Right ventricle myocardium inferior (tissue), 1 donor: ENCODE measurements at places on chromosomes 6 and 20. TPM values are rescaled to one million over a fixed set of nuclear protein-coding genes. Genes with fewer than 3 reads are reported as not detected.

Gene DNMT3B
- 0.32 TPM for total RNA-seq

GRCh38 chr6:40822619-40823018 is 216.4 kb downstream of the UNC5CL start:
- DNase-seq: no peak

GRCh38 chr20:32908334-32909292 is 49.9 kb downstream of the EFCAB8 start:
- no peak for DNase-seq

Gene PTCRA
- not detected for total RNA-seq

DNA sequence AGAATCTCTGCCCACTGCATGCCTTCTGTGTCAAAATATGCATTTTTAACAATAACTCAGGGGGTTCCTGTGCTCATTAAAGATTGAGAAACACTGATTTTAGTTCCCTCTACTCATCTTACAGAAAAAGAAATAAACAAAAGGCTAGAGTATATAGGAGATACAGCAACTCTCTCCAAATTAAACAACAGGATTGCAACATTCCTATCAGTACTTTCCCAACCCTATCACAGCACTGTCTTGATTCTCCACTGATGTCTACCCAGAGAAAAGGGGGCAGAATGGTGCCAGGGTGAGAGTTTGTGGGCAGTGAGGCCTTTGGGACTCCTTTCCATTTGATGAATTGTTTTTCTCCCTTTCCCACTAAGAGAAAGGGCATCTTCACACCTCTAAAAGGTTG is 4.7 kb downstream of the OTOR start:
- DNase-seq: no peak

DNA sequence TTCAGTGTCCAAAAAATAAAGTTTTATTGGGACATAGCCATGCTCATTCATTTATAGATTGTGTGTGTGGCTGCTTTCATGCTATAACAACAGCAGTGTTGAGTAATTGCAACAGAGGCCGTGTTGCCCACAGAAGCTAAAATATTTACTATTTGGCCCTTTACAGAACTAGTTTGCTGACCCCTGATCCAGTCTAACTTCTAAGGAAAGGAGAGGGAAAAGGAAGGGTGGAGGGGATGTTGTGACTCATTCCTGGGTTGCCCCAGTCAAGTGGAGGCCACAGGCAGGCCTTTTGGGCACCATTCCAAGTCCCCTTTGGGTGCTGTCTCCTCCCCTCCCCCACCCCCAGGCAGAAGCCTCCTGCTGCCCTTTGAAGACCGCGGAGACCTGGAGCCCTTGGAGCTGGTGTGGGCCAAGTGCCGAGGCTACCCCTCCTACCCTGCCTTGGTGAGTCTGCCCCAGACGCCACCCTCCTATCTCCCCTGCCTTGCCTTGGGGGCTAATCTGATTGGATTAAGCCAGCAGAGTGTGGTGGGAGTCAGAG is 28.4 kb downstream of the BRPF3 start:
- no peak for DNase-seq

Gene PLCB4
- total RNA-seq: 27.7 TPM

DNA sequence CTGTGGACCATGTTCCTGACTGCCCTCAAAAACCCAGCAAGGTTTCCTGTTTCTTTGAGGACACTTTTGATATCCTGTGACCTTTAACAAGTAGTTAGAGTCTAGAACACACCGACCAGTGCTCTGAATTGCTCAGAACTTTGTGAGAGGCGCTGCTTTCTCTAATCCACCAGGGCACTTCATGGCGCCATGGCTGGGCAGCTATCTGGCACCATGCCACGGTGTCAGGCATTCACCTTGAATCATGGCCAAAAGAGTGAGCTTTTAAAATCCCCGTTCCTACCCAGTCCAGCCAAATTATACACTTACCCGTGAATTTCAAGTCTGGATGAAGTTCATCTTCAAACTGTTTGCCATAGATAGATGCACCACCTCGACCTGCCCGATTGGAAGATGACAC is 17.0 kb upstream of the CPNE5 start:
- DNase-seq: no peak

GRCh38 chr20:22686097-22686496 is 101.7 kb upstream of the FOXA2 start:
- DNase-seq: no peak

DNA sequence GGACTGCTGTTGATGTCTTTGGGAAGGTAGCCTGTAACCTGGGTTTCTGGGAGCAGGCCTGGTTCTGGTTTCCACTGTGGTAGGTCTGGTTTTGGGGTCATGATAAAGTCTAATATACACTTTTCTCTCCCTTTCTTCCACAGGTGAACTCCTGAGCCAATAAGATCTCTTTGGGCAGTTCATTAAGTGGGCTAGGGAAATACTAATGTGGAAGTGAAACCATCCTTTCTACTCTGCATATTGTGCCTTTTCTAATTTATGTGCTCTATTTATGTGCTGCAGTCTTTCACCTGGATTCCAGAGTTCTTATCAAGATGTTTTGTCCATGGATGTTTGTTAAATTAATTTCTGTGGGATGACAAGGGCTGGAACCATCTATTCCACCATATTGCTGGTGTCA is 165.7 kb upstream of the PTPRK start:
- DNase-seq: no peak

GRCh38 chr6:22147921-22148776 is 148.7 kb downstream of the PRL start:
- DNase-seq: no peak

DNA sequence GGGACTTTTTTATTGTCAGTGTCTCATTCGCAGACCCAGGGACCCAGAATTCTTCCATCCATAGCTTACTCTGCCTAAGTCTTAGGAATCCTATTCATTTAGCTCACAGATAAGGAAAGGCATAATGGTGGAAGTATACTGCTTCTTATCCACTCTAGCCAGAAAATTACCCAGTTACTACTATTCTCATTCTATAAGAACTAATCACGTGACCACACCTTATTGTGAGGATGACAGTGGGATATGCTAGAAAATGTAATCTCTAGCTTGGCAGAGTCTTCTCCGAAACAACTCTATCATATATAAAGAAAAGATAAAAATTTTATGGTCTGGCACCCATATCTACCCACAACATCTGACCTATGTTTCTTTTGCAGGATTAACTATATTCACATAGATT is 21.2 kb downstream of the TFAP2D start:
- no peak for DNase-seq

Gene KIAA0408
- 3.2 TPM for total RNA-seq

Gene SMOC2
- 16.4 TPM for total RNA-seq

GRCh38 chr20:59214073-59214472 is 50.5 kb downstream of the ZNF831 start:
- DNase-seq: no peak

DNA sequence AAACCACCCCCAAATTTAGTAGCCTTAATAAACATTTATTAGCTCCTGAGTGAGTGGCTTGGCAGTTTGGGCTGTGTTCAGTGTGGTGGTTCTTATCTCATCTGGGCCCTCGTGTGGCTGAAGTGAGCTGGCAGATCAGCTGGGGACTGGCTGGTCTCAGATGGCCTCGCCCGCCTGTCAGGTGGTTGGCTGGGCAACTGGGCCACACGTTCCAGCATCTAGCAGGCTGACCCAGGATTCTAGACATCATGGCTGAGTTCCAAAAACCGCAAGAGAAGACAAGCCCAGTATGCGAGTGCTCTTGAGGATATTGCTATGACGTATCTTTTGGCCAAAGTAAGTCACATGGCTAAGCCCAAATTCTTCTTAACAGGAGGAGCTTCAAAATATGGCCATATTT is 28.9 kb downstream of the EIF2S2 start:
- peak; percentile 84 for DNase-seq

- no peak for DNase-seq
Observed at GRCh38 chr6:90384720-90385119, 88.1 kb upstream of the BACH2 start.

GRCh38 chr6:83921315-83921714 is 61.8 kb downstream of the CYB5R4 start:
- no peak for DNase-seq

DNA sequence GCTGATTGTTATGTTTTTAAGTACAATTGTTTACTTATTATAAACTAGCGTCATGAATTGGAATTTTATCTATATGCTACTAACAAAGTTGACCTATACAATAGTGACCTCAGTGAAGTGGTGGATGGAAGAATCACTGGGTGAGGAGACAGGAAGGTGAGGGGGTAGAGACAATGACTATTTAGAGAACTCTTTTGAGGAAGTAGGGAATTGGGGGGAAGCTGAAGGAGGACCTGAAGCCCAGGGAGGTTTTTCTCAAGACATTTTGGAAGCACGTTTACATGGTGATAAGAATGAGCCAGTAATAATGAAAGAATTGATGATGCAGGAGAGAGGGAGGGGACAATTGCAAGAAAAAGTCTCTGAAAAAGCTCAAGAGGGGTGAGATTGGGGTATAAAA is 96.4 kb downstream of the RPS12 start:
- DNase-seq: no peak

Gene SUMO4
- not detected for total RNA-seq

Gene BIRC7
- total RNA-seq: not detected

GRCh38 chr20:11652128-11652527 is 265.6 kb upstream of the BTBD3 start:
- no peak for DNase-seq

GRCh38 chr6:110661414-110661813 is 153.9 kb downstream of the CDK19 start:
- DNase-seq: no peak

DNA sequence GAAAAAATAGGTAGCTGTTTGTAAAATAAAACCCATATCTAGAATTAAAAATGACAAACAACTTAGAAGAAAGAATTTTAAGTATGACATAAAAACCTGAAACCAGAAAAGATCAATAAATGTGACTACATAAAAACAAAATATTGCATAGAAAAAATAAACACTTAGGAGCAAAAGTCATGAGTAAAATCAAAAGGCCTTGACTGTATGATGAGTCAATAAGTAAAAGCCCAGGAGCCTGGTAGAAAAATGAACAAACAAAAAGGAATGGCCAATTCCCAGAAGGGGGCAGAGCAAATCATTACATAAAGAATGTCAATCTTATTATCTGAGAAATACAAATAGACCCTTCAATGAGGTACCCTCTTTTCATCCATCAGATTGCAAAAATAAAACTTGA is 20.7 kb upstream of the ENPP1 start:
- DNase-seq: no peak

DNA sequence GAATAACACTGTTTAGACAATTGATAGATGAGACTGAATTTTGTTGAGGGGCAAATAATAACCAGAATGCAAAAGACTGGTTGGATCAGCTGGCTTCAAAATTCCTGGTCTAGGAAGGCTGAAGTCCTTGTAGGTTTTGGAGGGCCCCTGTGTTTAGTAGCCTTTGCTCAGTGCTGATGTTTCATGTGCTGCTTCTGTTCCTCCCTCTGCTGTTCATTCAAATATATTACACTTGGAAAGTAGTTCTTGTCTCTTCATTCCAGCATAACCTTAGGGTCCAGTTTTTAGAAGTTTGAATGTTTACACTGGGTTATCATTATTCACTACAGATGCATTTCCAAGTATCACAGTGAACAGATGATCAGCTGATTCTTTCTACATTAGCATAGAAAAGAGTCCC is 72.5 kb downstream of the FLRT3 start:
- DNase-seq: no peak

DNA sequence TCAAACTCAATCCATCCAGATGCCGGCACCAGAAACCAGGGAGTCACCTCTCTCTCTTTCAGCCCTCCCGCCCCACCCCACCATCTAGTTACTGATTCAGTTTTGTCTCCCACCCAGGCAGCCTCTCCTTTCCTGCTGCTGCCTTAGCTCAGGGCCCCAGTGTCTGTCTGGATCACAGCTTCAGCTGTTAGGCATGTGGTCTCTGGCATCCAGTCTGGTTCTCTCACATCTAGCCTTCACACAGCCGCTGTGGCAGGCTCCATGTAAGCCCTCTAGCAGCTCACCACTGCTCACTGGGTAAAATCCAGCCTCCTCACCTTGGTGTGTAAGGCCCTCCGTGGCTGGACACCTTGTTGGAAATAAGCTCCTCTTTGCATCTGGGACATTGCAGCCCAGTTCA is 21.3 kb downstream of the AARS2 start:
- DNase-seq: no peak

- DNase-seq: no peak
Observed at GRCh38 chr6:145886228-145886956, 71.8 kb upstream of the FBXO30 start.

Gene CLVS2
- total RNA-seq: not detected

GRCh38 chr20:62304331-62305148 is 1.7 kb downstream of the ADRM1 start:
- DNase-seq: peak; percentile 71

- no peak for DNase-seq
Observed at GRCh38 chr6:55756531-55757031, 118.8 kb downstream of the BMP5 start.

- no peak for DNase-seq
Observed at GRCh38 chr6:43900916-43901732, 131.1 kb downstream of the VEGFA start.

DNA sequence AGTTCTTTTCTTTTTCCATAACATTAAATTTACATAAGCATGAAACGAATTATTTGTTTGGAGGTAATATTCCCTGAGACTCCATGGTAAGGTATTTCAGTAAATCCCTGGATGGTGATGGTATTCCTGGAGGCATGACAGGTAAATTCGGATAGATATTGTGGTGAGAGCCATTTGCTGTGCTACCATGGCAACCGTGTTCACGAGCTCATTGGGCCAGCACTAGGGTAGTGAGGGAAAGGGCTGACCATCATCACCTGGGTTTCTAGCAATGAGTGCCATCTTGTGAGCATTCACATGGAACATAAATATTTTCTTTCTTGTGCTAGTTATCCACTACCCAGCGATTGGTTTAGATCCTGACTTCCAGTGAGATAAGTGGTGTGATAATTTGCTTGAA is 51.9 kb upstream of the GNRH2 start:
- DNase-seq: no peak

- peak; percentile 59 for DNase-seq
Observed at GRCh38 chr6:33686981-33687975, 24.2 kb downstream of the UQCC2 start.

GRCh38 chr20:3461211-3461771 is 9.5 kb upstream of the ATRN start:
- DNase-seq: no peak

Gene RALGAPA2
- 16.5 TPM for total RNA-seq

Gene AHI1
- total RNA-seq: 9.2 TPM

DNA sequence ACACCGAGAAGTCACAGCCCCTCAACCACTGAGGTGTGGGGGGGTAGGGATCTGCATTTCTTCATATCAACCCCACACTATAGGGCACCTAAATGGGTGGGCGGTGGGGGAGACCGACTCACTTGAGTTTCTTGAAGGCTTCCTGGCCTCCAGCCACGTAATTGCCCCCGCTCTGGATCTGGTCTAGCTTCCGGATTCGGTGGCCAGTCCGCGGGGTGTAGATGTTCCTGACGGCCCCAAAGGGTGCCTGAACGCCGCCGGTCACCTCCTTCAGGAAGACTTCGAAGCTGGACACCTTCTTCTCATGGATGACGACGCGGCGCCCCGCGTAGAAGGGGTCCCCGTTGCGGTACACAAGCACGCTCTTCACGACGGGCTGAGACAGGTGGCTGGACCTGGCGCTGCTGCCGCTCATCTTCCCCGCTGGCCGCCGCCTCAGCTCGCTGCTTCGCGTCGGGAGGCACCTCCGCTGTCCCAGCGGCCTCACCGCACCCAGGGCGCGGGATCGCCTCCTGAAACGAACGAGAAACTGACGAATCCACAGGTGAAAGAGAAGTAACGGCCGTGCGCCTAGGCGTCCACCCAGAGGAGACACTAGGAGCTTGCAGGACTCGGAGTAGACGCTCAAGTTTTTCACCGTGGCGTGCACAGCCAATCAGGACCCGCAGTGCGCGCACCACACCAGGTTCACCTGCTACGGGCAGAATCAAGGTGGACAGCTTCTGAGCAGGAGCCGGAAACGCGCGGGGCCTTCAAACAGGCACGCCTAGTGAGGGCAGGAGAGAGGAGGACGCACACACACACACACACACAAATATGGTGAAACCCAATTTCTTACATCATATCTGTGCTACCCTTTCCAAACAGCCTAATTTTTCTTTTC is at the start of gene DCDC2:
Gene DCDC2, minus strand, starts transcription at position 724 of the 883 bp plus-strand sequence. Its CDS starts 309 bp downstream, at position 415.
- DNase-seq: no peak
